Muscle of arm (tissue), 14 donors: ENCODE measurements at places on chromosomes 4 and X. TPM values are rescaled to one million over a fixed set of nuclear protein-coding genes. Genes with fewer than 3 reads are reported as not detected.

Gene NXF2B
- polyA plus RNA-seq, result not detected

DNA sequence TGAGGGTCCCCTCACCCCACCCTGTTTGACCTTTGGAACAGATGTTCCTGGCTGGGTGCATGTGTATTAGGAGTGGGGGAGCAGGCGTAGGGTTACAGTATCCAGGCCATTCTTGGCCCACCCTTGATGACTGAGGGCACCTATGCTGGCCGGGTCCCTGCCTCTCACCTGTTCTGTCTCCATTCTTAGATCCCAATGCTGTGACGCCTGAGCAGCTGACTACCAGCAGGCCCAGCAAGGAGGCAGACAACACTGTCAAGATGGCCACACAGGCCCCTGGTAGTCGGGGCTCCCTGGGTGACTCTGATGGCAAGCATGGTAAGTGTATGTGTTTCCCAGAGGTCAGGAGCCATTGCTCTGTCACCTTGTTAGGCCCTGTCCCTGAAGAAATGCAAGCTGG, 10.9 kb downstream of the EFNB1 start:
- DNase-seq, result no peak

DNA sequence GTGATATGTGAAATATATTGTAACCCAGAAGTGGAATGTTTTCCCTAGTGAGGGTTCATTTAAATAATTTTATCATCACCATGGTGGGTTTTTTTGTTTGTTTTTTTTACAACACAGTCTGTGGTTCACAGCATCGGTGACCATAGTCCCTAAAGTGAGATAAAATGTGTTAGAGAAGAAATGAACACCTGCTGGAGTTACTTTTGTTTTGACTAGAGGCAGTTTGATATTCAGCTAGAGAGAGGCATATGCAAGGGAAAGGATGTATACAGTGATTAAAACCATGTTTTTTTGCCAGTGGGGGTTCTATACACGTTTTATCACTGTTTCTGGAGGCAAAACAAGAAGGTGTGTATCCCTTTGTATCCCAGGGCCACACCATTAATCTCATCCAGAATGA, 541.5 kb downstream of the PCDH7 start:
- no peak for DNase-seq

- no peak for DNase-seq
Measured at GRCh38 chrX:47078129-47079043, at the start of gene RGN. RGN (plus strand) TSS chrX:47078443; CDS start chrX:47081145, 2,702 bp downstream.

- DNase-seq, result no peak
Measured at GRCh38 chr4:186266729-186267456, 904 bp downstream of the F11 start.

Gene KLHL13
- 63.5 TPM for polyA plus RNA-seq

Gene WFS1
- polyA plus RNA-seq, result 31.7 TPM

Gene MFSD8
- 15.1 TPM for polyA plus RNA-seq

- DNase-seq, result no peak
Measured at GRCh38 chrX:79094075-79094832, 50.2 kb upstream of the GPR174 start.

- DNase-seq, result peak; percentile 30
Measured at GRCh38 chr4:140012688-140013486, 141.1 kb downstream of the MAML3 start.

GRCh38 chrX:40243755-40244515, 146.2 kb upstream of the BCOR start:
- no peak for DNase-seq

DNA sequence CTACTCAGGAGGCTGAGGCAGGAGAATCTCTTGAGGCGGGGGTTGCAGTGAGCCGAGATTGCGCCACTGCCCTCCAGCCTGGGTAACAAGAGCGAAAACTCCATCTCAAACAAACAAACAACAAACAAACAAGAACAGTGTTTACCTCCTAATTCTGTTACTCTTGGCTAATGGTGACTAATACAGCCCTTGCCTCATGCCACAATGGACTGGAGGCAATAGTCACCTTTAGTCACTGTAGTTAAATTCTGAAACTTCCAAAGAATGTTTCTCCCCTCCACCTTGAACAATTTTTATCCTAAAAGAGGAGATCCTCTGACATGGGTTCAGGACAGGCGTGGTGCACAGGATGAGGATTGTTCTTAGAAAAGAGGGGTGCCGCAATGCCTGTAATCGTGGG, 241.2 kb upstream of the CTSO start:
- no peak for DNase-seq

GRCh38 chr4:86554646-86555045, 39.5 kb upstream of the PTPN13 start:
- DNase-seq, result no peak

DNA sequence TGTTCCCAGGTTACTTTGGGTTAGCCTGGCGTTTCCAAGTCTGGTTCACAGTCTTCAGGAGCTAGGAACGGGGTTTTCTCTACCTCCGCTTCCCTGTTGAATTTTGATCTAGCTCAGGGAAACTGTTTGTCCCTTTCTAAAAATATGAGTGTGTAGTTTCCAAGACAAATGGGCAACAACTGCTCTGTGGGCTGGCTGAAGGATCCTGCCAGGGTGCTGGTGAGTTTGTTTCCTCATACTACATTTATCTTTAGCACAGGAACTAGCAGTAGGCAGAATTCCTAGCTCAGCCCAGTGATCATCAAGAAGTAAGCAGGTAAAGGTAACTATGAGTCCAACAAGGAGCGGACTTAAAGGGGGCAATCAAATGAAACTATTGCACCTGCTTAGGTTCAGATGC, 13.3 kb upstream of the FAM47E start:
- DNase-seq, result no peak

DNA sequence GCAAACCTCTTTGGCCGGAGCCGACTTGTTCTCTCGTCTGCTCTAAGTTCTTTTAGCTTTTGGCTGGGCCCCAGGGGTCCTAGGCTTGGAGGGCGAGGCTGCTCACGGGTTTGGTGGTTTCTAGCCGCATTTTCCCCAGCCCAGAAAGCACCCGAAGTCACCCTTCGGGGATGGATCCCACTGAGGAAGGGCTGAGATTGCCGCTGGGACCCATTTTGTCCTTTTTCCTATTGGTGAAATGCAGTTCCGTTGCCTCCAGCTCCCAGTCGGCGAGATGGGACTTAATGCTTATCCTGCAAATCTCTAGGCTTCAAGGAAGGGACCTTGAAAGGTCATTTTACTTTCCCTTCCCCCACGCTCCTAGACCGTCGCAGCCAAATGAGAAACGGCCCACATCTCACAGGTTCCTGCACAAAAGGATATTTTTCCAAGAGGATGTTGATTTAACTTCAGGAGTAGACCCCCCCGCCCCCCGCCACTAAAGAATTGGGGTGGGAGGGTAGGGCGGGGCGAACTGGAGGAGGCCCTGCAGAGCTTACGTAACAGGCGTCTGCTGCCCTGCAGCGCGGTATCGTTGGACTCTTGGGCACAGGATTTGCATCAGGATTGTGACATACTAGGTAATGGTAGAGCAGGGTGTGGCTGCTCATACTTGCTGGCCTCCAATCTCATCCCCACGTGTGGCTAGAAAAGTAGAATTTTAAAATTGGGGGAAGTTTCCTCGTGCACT, 564 bp downstream of the PGK1 start:
- DNase-seq, result peak; percentile 29

DNA sequence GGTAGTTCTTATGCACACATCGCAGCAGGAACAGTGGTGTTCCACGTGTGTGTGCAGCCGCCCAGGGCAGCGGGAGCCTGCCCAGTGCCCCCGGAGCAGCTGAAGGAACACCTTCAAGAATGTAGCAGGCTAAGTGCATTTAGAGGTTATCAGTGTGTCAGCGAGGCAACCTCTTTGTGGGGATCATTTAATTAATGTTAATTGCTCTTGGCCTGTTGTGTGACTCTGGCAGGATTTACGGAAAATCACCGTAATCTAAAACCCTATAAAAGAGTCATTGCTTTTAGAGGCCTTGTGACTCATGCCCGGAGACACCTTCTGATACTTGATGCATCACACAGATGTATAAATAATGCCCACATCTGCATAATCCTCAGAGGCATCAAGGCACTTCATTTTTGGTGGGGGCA, 47.3 kb upstream of the GATB start:
- no peak for DNase-seq

DNA sequence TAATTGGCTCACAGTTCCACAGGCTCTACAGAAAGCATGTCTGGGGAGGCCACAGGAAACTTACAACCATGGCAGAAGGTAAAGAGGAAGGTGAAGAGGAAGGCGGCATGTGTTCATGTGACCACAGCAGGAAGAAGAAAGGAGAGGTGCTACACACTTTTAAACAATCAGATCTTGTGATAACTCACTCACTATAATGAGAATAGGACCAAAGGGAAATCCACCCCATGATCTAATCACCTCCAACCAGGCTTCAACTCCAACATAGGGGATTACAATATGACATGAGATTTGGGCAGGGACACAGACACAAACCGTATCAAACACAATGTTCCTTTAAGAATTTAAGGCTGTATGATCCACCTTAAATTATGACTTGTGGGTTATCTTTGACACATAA, 10.5 kb upstream of the PGM2 start:
- no peak for DNase-seq

DNA sequence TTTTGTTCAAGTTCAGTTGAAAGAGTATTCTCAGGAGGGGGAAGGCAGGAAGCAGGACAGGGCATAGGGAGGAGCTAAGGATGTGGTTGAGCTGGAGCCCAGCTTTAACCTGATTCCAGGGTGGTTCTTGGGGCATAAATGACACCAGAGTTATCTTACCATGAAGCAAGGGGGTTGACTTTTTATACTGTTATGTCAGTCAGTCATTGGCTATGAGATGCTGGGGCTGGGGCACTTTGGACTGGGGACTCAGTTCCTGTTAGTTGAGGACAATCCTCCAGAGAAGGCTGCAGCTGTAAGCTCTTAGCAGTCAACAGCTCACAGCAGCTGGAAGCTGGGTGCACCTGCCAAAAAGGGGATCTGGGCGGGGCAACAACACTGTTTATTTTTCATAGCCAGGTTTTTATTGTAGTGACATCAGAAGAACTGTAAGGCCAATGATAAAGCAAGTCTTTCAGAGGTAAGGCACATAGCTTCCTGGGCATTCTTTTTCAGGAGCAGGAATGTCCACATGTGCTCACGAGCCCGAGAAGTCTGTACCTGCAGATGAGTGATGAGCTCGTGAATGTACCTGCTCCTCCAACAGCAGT, 78.5 kb downstream of the MID1IP1 start:
- peak; percentile 56 for DNase-seq

Gene CYTL1
- polyA plus RNA-seq, result 10.2 TPM

- DNase-seq, result no peak
Measured at GRCh38 chr4:105369988-105370387, 103.9 kb downstream of the PPA2 start.

DNA sequence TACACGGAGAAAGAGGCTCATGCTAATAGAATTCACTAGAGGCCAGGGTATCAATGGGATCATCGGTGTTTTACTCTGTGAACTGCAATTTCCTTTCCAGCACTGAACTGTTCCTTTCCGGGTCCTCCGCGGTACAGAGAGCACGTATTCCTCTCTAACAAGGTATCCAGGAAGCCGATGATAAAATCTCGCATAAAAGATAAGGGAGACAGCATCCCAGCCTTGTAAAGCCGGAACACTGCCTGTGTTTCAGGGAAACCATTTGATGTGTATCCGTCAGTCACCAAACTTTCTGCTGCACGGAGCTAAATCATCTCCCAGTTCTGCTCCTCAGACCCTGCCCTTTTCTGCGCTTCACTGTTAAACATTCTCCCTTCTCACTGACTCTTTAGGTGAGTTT, 54.0 kb downstream of the ING2 start:
- no peak for DNase-seq

- DNase-seq, result no peak
Measured at GRCh38 chrX:134933248-134933647, 57.5 kb upstream of the SMIM10 start.

- DNase-seq, result peak; percentile 71
Measured at GRCh38 chrX:19293606-19294325, 50.0 kb upstream of the PDHA1 start.

- no peak for DNase-seq
Measured at GRCh38 chrX:35101901-35102300, 159.3 kb downstream of the FAM47B start.

GRCh38 chrX:134870419-134870818, 120.4 kb upstream of the SMIM10 start:
- DNase-seq, result no peak

DNA sequence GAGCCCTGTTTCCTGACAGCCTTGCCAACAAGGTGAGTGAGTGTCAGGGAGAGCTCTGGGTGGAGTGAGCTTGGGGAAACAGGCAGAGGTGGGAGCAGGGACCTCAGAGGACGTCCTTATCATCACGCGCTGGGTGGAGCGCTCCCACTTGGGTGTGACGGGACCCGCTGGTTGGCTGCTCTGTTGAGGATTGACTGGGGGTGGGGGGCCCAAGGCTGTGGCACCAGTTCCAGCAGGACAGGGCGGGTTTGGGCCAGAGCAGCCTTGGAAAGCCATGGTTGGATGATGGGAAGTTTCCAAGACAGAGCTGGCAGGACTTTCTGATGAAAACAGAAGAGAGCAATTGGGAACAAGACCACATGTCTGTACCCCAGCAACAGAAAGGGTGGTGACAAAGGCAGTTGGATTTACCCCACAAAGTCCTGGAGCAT, 3.0 kb upstream of the PCGF3 start:
- no peak for DNase-seq

GRCh38 chr4:2862528-2862927, 18.9 kb downstream of the ADD1 start:
- no peak for DNase-seq

GRCh38 chr4:79442422-79442821, 34.4 kb upstream of the GK2 start:
- DNase-seq, result no peak

Gene CXorf49
- polyA plus RNA-seq, result not detected

GRCh38 chr4:26275281-26275680, 45.5 kb upstream of the RBPJ start:
- DNase-seq, result no peak

- no peak for DNase-seq
Measured at GRCh38 chrX:2520539-2520938, 19.8 kb upstream of the DHRSX start.

DNA sequence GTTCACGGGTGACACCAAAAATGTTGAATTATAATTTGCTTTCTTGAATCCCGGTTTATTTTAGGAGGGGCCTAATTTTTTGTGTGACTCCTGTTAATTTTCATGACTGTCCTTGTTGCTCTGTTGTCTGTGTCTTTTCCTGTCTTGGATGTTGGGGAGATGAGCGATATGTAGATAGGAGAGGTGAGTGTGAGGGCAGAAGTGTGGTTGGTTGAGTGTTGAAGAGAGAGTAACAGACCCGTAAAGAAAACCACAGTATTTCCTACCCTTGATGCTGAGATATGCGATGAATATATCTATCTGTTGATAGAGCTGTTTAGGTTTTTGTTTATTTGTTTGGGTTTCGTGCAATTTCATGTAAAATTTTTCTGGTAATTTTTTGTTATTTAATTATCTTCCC, 70.5 kb downstream of the CPE start:
- no peak for DNase-seq

DNA sequence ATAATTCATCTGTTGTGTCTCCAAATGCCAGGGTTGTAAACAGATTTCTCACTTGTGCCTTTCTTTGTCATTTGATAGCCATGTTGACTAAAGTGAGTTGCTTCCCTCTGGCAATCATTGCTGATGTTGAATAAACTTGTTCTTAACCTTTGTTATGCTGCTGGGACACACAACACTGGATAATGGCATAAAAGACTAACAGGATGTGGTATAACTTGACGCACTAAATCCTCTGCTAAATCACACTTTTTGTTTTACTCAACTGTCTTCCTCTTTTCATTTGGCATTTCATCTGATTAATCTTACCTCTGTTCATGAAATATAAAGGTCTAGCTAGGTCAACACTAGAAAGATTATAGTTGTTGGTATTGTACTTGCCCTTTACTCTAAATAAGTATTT, 17.6 kb upstream of the CXCL5 start:
- no peak for DNase-seq

- no peak for DNase-seq
Measured at GRCh38 chr4:127920521-127920920, 39.8 kb downstream of the PLK4 start.
